NCI-H345 (cell line): ENCODE measurements at places on chromosomes 4 and X.

- DNase-seq = no peak
Observed at GRCh38 chr4:2964706-2965258, 1.4 kb downstream of the GRK4 start.

DNA sequence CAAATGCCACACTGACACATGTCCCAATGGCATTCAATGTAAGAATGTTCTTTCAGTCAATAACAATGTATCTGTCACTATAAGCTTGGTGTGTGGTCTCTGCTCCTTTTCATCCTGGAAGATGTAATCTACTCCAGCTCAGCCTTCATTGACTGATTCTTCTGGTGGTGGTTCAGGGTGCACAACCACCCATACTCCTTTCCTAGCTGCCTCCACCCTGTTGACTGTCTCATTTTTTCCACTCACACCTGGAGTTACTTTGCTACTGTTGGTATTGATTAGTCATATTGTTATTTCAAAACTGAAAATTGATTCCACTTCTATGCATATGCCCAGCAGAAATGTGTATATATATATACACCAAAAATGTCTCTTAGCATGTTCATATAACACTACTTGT, 140.5 kb downstream of the ASB9 start:
- no peak for DNase-seq

DNA sequence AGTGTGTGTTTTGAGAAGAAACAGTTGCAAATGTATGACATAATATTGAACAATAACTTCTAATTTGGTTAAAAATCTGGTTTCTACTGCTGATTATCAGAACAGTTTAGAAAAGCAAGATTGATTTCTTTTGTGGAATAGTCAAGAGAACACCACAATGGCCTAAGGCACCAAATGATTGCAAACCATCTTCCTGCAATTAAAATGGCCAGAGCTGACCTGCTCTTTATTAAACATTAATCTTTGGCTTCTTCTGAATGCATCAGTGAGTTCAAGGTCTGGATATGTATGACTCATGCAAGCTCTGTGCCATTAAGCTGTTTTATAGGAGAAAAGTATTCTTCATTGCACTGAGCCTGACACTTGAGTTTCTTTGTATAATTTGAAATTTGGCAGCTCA, 107.8 kb upstream of the PDHA2 start:
- DNase-seq = no peak

DNA sequence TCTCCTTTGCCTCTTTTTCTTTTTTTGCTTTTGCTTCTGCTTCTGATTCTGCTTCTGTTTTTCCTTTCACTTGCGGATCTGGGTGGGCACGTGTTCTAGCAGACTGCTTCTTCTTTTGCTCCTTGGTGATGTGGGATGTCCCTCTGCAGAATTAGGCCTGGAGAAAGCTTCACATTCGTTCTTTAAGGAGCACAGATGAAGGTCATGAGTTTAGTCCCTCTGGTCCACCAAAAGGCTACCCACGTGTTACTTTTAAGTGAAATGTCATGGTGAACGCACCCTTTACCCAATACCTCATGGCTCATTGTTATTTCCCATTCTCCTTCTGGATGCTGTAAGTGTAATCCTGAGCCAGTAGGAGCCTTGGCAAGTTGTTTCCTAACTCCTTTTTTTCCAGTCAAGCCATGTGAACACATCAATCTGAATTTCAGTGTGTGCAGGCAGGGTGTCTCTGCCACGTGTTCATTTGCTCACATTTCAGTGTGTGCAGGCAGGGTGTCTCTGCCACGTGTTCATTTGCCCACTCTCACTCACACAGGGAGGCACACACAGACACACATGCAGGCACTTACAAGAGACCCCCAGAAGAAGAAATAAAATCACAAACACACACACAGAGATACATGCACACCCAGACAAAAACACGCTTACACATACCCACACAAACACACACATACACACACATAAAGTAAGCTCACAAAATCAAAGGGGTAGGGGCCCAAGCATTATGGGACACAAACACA, 36.9 kb downstream of the NBDY start:
- no peak for DNase-seq

DNA sequence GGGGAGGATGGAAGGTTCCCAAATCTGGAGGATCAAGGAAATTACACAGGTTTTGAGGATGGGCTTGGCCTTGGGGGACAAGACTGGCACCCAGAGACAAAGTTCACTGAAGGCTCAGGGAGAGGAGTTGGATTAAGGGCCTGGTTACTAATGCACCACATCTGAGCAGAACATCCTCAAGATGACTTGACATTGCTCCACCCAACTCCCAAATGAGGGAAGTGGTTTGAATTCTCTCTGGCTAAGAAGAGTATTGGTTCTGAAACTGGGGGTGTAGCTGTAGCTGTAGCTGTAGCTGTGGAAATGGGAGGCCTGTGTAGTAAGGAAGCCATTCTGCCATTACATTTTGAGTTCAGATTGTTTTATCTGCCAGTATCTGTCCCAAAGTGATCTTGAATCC, 129.4 kb downstream of the RASL11B start:
- no peak for DNase-seq

GRCh38 chr4:48270951-48271473, 1.4 kb upstream of the TEC start:
- no peak for DNase-seq

GRCh38 chr4:128600996-128601871, 208.3 kb upstream of the JADE1 start:
- peak; percentile 90 for DNase-seq

GRCh38 chr4:39770969-39771724, 73.2 kb downstream of the UBE2K start:
- no peak for DNase-seq

GRCh38 chrX:55210931-55211677, 9.0 kb upstream of the PAGE5 start:
- no peak for DNase-seq

GRCh38 chr4:101155368-101155767, 192.0 kb downstream of the PPP3CA start:
- no peak for DNase-seq

DNA sequence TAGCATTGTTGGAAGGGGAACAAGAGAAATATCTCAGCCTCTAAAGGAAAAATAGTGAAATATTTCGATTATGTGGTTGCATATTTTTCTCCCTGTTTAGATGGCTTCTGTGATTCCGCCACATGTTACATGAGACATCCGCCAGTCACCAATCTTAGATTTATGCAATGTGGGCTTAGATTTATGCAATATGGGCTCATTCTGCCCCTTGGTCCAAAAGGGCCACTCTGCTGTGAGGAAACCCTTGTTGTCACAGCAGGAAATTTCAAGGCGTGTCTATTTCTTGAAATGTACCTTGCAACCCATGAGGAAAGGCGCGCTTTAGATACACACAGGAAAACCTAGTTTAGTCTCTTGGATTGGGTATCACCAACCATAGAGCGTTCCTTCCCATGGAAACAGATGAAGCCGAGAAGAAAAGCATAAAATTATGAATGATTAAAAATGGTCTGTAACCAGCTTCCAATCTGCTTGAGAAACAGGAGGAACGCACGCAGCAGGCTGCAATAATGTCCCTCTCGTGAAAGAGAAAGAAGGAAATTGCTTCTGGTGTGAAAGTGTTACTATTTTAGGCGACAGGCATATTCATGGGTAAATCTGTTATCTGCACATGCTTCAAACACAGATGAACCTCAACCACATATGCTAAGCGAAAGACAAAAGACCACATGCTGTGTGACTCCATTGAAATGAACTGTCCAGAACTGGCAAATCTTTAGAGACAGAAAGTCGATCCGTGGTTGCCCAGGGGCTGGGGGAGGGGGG, 3.7 kb downstream of the RS1 start:
- peak; percentile 91 for DNase-seq

DNA sequence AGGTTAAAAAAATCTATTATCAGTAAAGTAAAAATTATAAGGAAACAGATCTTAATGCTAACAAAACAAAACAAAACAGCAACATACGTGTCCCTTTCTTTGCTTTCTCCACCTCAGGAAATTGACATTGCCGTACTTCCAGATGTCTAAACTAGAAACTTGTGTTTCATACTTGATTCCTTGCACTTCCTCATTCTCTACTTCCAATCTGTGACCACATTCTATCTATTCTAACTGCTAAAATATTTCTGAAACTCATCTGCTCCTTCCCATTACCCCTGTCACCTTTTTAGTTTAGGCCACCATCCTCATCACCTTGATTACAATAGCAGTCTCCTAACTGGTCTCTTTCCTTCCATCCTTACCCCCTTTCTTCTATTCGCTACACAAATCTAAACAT, 22.5 kb upstream of the RPA4 start:
- DNase-seq = no peak

DNA sequence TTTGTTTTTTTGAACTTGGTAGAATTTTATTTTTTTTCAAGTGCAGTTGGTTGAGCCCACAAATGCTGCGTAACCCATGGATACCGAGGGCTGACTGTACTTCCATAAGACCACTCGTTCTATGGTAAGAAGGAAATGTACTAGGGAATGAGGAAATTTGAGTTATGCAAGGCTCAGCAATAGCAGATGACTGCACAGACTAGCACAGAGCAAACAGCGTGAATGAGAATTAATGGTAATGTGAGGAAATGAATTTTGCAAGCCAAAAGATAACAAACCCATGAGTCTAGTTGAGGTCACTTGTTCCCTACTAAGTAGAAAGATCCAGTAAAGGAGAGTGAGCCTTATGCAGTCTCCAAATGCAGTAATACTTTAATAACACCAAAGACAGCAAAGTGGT, 17.4 kb downstream of the GSPT2 start:
- DNase-seq = no peak

GRCh38 chr4:158571736-158572135, 50.1 kb downstream of the RXFP1 start:
- DNase-seq = no peak

DNA sequence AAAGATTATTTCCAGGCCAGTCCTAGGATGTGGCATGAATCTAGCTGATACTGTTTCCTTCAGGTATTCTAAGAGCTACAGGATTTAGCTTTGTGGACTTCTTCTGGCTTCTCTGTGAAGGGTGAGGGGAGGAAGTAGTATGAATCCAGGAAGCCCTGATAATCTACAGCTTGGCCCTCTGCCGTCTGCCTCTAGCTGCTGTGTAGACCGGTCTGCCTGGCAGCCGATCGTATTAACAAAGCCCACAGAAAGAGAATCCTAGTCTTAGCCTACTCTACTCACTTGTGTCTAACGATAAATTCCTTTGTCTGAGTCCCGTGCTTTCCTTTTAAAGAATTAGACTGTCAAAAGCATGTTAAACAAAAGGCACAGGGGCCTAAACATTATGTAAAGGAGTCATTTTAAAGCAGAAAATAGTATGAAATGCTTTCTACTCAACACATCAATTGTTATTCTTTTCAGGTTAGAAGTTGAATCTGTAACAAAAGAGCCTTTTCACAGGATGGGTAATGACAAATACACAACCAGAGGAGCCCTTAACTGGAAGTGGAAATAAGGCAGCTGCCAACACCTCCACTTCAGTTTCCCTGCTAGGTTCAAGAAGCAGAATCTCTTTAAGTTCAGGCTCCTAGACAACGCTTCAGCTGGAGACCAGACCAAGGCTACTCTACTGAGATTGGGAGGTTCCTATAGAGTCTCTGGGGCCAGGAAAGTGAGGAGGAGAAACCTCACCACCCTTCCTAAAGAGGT, 48.9 kb upstream of the UCP1 start:
- no peak for DNase-seq

DNA sequence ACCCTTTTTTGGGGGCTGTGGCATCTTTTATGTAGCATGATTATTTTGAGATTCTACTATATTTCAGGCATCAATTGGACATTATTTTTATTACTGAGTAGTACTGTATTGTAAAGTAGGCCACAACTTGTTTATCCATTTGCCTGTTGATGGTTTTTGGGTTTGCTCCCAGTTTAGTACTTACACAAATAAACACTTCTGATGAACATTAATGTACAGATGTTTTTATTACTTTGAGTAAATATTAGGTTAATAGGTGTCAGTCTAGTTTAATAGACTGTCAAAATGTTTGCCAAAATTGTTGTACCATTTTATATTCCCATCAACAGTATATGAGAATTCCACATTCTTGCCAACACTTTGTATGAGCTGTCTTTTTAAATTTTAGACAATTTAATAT, 214.9 kb upstream of the MAD2L1 start:
- DNase-seq = no peak

DNA sequence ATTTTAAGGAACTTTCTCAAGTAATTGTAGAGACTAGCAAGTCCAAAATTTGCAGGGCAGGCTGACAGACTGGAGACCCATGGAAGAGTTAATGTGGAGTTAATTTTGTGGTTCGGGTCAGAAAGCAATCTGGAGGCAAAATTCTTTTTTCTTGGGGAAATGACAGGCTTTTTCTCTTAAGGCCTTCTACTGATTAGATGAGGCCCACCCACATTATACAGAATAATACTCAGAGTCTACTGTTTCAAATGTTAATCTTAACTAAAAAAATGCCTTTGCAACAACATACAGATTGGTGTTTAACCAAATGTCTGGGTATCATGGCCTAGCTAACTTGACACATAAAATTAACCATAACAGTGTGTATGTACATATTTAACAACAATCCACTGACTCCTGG, 32.7 kb downstream of the RRAGB start:
- DNase-seq = no peak

DNA sequence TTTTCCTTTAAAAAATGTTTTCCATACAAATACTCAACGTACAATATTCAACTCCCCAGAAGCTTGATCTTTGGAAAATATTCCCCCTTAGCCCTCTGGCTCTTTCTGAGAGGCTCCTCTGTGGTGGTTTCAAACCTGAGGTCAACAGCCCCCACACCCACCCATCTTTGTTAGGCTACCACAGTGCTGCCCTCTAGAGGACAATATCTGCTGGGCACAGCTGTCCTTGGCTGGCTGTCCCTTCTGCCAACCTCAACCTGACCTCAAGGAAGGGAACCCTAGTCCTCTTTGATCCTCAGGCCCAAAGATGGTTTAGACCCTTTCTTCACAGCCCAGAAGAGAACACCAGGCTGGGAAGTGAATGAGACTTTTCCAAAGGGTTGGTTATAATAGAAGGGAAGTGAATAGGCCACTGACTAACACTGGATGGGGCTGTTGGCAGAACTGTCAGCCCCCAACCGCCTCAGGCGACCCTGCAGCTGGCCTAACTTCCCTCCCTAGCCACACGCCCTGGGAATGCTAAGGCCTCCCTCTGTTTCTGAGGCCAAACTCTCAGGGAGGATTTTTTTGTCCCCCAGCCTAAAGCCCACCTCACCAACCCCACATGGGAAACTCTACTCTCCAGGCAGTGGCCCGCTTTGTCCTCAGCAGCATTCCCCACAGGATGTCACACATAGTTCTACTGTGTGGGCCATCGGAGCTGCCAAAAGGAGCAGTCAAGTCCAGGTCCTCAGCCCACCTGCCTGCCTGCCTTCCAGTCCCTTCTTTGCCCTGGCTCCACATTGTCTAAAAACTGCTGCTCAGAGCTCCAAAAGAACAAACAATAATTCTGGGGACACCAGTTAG, 34.3 kb downstream of the NYX start:
- no peak for DNase-seq

- DNase-seq = peak; percentile 1
Observed at GRCh38 chrX:85084770-85085393, 81.2 kb downstream of the APOOL start.

GRCh38 chr4:88097301-88097700, 61.1 kb downstream of the ABCG2 start:
- no peak for DNase-seq

DNA sequence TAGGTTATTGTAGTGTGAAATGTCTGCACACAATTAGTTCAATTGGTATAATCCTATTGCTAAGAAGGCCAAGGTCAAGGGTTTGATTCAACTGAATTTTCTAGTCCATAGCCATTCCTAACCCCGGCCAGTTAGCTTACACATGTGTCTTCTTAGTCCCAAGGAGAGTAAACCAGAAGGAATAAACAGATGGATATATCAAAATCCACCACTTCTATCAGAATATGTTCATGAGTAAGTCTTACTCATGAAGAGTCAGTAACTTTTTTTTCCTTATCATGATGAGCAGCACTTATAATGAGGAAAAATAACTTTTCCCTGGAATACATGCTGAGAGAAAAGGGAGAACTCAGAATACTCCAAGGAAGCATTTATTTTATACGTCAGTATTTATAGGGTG, 9.5 kb downstream of the HHIP start:
- no peak for DNase-seq
